RWPE2 (cell line): ENCODE measurements at places on chromosomes 3 and 15.

- no peak for DNase-seq
Observed at GRCh38 chr15:67998599-67999133, 55.4 kb upstream of the PIAS1 start.

DNA sequence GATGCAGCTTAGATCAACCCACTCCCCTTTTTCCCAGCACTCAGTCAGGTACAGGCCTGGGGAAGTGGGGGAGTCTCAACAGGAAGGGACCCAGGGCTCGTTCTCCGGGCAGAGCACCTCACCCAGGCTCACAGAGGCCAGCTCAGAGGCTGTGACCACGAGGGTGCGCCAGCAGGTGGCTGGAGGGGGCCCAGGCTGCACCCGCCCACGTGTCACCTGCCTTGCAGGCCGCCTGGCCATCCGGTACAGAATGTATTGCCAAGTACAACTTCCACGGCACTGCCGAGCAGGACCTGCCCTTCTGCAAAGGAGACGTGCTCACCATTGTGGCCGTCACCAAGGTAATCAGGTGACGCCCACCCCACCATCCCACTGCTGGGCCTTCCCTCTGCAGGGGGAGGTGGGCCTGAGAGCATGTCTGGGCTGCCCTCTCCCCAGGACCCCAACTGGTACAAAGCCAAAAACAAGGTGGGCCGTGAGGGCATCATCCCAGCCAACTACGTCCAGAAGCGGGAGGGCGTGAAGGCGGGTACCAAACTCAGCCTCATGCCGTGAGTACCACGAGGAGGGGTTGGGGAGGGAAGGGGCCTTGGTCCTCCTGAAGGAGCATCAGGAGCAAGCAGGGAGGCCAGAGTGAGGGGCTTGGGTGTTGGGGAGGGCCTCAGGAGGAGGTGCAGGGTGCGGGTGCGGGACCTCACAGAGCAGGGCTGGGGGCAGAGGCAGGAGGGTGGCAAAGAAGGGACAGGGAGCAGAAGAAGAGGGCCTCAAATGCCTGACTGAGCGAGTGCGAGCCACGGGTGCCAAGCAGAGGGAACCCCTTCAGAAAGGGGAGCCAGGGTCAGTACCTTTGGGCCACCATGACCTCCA is 14.0 kb upstream of the LMAN1L start:
- no peak for DNase-seq

DNA sequence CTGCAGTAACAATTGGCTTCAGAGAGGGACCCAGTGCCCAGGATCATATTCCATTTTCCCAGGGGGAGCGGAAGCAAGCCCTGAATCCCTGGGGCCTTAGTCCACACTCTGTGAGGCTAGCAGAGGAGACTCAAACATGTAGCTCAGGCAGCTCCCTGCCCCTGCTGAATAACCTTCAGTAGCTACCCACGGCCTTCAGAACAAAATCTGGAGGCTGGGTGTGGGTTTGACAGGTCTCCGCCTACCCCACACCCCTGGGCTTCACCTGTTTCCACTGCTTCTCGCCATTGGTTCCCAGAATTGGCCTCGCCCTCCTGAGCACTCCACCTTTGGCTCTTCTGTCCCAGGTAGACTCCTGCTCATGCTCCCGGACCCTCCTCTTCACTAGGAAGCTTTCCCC is 93.6 kb upstream of the ATP2B2 start:
- DNase-seq, result no peak

- peak; percentile 13 for DNase-seq
Observed at GRCh38 chr15:90701048-90701447, 16.1 kb upstream of the BLM start.

- no peak for DNase-seq
Observed at GRCh38 chr3:57876632-57877031, 120.5 kb downstream of the SLMAP start.

- no peak for DNase-seq
Observed at GRCh38 chr3:98034486-98034885, 629 bp downstream of the GABRR3 start.

DNA sequence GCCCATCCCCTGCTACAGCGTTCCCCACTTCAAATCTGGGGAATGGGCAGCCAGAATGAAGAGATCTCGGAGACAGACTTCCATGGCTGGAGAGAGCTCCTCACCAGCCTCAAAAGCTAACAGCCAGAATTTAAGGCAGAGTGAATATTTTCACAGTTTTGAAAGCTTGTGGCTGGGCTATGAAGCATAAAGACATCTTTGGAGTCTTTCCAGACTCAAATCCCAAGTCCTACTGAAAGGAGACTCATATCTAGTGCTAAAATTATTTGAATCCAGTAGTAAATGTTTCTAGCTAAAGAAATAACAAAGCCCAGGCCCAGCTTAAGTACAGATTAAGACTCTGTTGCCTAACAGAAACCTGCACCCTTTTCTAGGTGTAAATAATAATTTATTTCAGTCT is 628.4 kb upstream of the ALCAM start:
- no peak for DNase-seq

- DNase-seq, result no peak
Observed at GRCh38 chr3:39234651-39235050, 42.3 kb upstream of the XIRP1 start.

DNA sequence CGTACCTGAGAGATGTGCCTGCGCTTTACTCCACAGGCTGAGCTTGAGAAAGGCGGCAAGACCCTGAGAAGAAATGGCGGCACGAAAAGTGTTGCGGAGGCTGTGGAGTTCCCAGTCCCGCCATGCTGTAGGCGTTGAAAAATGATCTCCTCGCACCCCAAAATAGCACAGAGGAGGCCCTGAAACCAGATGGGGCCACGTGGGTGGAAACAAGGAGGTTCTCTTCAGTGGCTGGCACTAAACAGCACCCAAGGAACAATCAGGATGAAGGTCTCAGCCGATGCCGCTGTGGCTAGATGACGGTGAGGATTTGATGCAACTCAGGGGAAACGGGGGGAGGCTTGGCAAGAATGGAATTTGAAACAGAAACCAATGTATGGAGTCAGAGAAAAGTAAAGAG is 57.3 kb downstream of the TMEM212 start:
- DNase-seq, result no peak

GRCh38 chr3:98603580-98603979 is 10.2 kb upstream of the CPOX start:
- DNase-seq, result no peak

DNA sequence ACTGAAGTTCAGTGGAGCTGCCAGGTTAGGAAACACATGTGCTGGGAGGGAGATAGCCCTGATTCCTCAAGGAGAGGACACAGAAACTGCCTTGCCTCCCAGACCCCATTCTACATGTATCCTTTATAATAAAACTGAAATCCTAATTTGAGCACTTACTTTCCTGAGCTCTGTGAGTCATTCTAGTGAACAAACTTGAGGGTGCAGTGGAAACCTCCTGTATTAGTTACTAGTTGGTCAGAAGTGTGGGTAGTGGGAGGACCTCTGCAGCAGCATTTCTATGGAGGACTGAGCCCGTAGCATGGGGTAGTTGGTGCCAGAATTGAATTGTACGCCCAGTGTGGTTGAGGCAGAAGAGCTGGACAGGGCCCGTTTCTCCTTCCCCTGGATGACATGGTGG is 23.9 kb downstream of the ATP1B3 start:
- no peak for DNase-seq

GRCh38 chr3:88321363-88322050 is 171.7 kb downstream of the C3orf38 start:
- DNase-seq, result no peak

GRCh38 chr3:169112153-169112892 is 551.2 kb downstream of the MECOM start:
- no peak for DNase-seq

DNA sequence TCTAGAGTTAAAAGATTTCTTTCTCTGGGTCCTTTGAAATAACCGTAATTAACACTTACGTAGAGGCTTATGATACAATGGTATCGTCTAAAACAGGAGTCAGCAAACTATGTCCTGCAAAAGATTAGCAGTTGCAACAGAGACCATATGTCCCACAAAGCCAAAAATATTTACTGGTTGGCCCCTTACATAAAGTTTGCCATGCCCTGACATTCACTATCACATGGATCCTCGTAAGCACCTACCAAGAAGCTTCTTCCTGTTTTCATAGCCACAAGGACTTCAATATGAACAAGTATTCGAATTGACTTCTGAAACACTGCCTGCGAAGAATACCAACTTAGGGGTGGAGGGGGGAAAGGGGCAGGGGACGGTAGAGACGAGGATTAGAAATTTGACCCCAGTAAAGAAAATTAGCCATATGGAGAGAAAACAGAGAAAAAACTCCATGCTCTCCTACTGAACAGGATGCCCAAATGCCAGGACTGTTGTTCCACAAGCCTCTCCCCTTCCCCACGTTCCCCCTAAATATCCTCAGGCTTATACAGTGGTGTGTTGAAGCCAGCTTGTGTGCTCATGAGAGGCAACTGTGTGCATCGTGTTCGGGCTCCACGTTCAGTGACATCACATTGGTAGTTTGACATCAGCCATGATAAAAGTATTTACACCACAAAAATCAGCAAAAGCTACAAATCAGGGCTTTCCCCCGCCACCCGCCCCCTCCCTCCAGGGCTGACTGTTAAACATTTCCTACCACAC is 144.1 kb upstream of the HES1 start:
- DNase-seq, result no peak
